Fibroblast of skin of scalp (primary cell): ENCODE measurements at places on chromosomes 4 and X.

DNA sequence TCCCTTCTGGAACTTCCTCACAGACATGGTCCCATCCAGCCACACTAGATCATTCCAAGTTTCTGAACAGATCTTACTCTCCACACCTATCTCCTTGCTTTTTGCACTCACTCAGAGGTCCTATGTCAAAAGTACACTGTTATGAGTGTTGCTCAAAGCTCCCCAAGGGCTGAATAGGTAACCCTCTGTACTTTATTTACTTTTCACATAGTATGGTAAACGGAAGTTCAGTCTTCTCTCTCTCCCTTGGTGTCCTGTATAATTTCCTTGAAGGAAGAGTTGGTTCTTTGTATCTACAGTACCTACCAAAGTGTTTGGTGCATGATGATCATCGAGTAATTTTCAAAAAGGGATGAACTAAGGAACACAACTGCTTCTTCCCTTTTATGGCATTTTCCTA is 74.4 kb downstream of the ARHGEF38 start:
- DNase-seq: no peak

DNA sequence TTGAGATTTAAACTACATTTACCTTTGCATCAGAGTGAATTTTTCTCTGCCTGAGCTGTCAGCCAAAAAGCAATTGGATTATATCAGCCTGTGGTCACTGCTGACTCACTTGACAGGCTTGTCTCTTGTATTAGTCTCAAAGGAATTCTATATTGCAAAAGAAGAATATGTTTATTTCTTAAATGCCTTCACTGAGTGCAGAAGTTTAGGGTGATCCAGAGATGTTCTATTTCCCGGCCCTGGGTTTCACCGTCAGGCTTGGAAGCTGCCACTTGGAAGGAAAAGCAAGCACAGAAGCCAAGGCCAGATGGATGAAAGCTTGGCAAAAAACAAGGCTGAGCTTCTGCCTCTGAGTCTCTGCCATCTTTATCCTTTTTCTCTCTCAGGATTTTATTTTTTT is 80.9 kb downstream of the FAM114A1 start:
- peak; percentile 91 for DNase-seq

GRCh38 chr4:5785806-5786680 is 75.0 kb downstream of the EVC start:
- DNase-seq: peak; percentile 22

- no peak for DNase-seq
Measured at GRCh38 chr4:179472164-179472563, 2029.9 kb upstream of the AGA start.
